ENCODE measurements at places on chromosomes 5 and 9.

- no peak for DNase-seq
Measured at GRCh38 chr9:126125177-126125576, 201.5 kb upstream of the MVB12B start.

GRCh38 chr9:114738581-114739316, 56.8 kb upstream of the TEX48 start:
- DNase-seq, result peak; percentile 48

DNA sequence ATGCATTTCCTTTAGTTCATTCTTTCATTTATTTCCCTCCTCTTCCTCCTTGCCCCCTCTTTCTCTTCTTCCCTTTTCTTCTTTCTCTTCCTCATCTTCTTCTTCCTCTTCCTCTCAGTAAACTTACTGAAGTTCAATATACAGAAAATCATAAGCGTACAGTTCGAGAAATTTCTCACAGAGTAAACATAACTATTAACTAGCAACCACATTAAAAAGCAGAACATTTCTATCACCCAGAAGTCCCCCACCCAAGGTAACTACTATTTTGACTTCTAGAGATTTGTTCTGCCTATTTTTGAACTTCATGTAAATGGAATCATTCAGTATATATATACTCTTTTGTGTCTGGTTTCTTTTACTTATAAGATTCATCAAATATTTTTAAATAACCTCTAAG, 48.2 kb downstream of the TNFAIP8 start:
- no peak for DNase-seq

DNA sequence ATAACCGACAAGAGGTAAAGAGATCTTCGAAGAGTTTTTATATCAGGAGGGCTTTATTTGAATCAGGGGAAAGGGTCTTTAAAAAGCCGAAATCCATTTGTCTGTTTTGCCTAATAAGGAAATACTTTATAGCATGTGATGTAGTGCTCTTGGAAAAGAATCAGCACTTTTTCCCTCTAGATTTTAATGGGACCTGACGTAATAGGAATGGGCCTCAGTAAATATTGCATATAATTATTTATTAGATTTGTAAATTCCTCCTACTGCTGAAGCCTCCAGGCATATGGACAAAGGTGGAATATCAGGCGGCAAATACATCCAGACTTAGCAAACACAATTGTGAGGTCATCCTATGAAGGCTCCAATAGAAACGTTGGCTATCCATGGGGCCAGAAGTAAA, 50.9 kb downstream of the ACTBL2 start:
- no peak for DNase-seq

DNA sequence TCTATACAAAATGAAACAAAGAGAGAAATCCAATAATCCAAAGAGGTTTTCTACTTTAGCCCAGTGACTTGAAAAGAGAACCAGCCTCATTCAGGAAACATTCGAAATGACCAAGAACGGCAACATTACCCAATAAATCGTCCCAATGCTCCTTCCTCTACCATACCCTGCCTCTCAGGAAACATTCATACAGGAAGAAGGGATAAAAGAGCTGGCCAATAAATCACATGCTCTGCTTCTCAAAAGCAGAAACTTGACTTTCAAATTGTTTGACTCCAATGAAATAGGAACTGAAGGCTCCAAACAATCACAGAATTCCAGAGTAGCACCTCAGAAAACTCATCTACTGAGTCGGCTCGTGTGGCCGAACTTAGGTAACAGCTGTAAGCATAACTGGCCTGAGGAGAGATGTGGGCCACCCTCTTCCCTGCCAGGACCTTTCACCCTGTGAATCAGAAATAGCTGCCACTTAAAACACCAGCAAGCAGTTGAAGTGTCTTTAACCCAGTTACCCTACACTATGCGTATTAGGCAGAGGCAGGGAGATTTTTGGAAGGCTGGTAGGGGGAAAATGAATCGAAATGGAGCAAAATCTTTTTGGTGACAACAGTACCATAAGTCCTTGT, 14.6 kb downstream of the ARL15 start:
- DNase-seq, result no peak

DNA sequence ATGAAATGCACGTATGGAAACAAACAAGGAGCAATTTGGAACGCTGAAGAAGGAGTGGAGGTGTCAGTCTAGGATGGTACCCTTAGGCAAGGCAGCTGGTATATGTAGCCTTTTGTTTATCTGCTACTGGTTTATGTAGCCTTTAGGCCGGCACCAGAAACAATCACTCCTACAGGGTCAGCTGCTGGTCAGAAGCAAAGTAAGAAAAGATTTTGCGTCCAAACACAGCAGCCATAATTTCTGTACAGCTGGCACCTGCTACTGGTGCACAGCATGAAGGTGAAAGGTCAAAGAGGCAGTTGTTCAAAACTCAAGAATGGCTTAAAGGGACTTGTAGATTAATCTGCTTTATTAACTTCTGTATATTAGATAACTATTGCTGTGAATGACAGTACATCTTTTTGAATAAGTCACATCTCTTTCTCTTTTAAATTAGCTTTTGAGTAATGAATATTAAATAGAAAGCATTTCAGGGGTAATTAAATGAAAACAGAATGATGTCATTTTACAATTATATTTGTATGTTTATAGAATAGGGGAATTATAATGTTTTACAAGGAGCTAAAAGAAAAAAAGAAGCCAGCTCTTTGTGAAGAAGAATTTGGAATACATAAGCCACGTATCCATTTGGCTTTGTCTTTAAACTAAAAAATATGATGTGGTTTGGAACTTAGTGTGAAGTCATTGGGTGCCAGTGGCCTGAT, 33.1 kb upstream of the TLX3 start:
- DNase-seq, result no peak

DNA sequence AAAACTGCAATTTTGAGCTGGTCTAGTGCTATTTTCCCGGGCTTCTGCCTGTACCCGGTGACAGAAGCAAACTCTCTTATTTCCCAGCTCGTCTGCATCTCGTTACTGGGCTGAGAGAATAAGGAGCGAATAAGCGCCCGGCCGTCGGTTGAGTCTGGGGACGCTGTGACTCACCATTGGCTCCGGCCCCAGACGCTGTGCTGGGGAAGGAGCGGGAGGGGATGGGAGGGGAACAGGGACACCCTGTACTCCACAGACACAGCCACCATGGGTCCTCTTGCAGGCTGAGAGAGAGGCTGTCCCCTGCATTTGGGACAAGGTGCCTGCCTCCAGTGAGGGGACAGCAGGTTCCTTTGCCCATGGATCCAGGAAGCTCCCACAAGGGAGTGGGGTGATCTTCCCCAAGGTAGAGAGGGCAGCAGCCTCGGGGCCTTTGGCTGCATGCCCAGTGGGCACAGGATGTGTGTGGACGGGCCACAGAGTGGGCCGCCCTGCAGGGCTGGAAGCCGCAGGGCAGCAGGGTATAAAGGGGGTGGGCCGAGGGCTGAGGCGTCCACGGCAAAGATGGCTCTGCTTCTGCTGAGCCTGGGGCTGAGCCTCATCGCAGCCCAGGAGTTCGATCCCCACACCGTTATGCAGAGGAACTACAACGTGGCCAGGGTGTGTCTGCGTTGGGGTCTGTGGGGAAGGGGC, at the start of gene LCN9:
LCN9 (plus strand) TSS at position 552 of the 693 bp plus-strand sequence; CDS start at position 565, 13 bp downstream.
- no peak for DNase-seq

DNA sequence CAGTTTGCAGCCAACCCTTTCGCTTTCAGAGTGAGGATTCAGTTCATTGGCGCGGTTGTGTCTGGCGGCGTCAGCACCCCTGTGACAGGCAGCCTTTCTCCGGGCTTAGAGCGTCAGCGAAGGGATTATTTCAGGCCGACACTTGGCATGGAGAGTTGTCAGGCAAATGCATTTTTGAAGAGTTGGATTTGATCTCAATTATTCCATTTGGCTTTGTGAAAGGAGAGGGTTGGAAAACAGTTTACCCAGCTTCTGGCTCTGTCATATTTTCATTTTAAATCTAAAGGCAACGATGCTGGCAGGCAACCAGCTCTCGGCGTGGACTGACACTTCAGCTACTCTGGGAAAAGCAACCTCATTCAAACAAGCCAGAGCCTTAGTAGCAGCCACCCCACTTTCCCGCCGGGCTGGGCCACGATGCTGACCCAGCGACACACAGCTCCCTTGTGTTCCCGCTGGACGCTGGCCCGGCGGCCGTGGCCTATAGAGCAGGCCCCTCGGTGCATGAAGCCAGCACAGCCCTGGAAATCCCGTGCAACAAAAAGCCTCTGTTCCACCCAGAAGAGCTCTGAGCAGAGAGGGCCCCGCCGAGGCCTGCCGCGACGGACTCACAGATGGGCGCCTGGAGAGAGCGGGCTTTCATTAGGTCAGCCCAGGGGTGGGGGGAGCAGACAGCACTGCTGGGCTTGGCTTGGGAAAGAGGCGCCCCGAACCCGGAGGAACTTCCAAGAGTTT, 28.9 kb upstream of the LPCAT1 start:
- DNase-seq, result no peak

- no peak for DNase-seq
Measured at GRCh38 chr9:18331310-18331684, 142.7 kb upstream of the ADAMTSL1 start.

- DNase-seq, result no peak
Measured at GRCh38 chr5:163473635-163474243, 13.3 kb downstream of the HMMR start.

DNA sequence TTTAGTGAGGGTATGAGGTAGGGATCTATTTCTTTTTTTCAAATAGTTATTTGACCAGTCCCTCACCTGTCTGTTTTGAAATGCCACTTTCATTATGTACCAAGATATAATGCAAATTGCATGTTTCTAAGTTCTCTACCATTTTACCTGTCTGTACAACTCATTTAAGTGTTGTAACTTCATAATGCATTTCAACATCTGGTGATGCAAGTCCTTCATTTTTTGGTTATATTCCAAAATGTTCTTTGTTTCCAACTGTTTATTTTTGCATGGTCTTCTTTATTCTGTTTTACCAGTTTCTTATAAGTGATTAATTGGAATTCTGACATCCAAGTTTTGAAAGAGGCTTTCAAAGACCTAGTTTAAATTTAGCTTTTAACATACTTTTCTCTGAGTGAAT, 26.8 kb downstream of the TDRD7 start:
- DNase-seq, result no peak

DNA sequence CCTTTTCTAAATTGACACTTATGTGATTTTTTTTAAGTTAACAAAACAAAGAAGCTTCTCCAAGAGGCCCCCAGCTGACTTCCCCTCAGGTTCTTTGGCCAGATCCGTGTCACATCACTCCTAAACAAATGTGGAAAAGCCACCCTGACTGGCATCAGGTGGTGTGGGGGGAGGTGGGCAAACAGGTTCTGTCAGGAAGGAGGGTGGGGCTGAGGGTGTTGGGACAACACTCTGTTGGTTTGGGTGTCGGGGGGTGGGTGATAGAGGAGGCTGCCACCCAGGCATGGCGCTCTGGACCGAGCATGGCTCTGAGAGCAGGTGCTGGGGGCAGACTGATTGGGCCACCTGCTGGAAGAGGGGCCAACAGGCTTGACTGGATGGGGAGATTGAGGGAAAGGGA, 210.9 kb downstream of the HSPA4 start:
- no peak for DNase-seq

GRCh38 chr9:129751841-129752801, 721 bp downstream of the PTGES start:
- DNase-seq, result no peak

DNA sequence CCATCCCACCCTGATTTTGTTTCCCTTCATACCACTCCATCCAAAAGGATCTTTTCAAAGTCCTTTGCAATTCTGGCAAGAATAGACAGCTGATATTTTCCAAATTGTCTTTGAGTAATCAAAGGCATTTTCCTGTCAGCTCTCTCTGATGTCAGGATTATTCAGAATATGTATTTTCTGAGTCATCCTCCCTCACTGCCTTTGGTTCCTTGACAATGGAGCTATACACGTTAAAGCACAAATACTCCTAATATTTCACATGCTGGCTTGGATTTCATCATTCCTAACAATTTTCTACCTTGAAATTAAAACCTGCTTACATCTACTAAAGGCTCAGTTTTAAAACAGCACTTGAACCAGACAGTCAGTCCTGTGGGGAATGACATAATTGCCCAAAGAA, 379.4 kb downstream of the GADD45G start:
- DNase-seq, result no peak

- no peak for DNase-seq
Measured at GRCh38 chr5:1167728-1168709, 33.4 kb upstream of the SLC6A19 start.

- no peak for DNase-seq
Measured at GRCh38 chr5:172695232-172696054, 54.4 kb downstream of the NEURL1B start.

- no peak for DNase-seq
Measured at GRCh38 chr9:22117511-22118384, 108.6 kb upstream of the CDKN2B start.

DNA sequence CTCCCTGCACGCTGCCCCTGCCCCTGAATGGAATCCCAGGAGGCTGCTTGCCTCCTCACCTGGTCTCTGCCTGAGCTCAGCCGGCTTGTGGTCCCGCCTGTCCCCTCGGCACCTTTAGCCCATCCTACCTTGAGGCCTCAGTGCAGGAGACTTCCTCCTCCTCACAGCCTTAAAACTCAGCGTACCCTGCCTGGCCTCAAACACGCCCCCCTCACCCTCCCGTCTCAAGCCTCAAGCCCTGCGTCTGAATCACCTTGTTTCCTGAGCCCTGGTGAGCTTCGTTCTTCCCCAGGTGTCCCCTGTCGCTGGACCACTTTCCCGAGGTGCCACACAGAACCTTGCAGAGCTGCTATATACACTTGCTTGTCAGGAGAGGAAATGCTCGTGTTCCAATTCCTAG, 110.2 kb upstream of the SPIN1 start:
- no peak for DNase-seq

GRCh38 chr9:136311051-136312008, 7.4 kb upstream of the CCDC187 start:
- DNase-seq, result no peak

DNA sequence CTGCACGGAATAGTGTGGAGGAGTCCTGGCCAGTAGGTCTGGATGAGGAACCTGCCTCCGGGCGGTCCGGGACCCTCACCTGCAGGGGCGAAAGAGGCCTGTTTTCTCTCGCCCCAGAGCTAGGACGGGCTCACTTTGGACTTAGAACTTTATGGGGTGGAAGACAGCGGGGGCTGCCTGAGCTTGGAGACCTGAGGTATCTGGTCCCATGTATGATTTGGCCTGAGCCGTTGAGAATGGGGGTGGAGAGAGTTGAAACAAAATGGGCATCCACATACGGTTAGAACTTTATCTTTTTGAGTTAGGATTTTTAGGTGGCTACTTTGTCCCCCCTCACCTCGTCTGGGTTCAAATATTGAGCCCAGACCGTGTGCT, 681 bp upstream of the ETF1 start:
- no peak for DNase-seq

- no peak for DNase-seq
Measured at GRCh38 chr5:178514851-178515418, 75.3 kb downstream of the COL23A1 start.

DNA sequence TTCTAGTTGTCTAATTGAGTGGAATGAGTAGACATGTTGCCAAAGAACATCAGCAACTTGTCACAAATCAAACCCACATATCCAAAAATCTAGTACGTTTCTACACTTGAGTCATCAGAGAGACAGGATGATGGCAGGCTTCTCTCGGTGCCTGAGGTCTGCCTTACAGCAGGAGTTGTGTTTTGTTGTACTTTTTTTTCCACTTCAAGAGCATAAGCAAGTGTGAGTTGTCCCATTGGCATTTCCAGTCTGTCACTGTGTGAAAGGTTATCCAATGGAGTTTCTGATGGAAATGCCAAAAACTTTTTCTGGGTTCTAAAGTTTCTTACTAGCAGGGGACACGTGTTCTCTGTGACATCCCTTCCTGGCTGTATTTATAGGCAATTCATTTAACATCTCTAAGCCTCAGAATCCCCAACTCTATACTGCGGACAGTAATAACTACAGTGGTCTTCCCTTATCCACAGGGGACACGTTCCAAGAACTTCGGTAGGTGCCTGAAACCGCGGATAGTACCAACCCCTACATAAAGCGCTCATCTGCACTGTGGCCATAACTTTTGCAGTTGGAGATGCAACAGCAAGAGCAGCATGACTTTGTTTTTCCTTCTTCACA, 246.5 kb downstream of the SYK start:
- DNase-seq, result no peak
